ENCODE measurements at places on chromosomes 12 and 14.

GRCh38 chr14:75961662-75962061 is 20.1 kb downstream of the TGFB3 start:
- DNase-seq = no peak

GRCh38 chr12:3672113-3672509 is 80.8 kb downstream of the CRACR2A start:
- DNase-seq = no peak

GRCh38 chr12:102848832-102849231 is 68.2 kb downstream of the PAH start:
- DNase-seq = no peak

GRCh38 chr14:94685166-94685581 is 73.0 kb downstream of the SERPINA3 start:
- no peak for DNase-seq

- no peak for DNase-seq
These were observed 35.0 kb downstream of the KITLG start for GRCh38 chr12:88544991-88545980.

DNA sequence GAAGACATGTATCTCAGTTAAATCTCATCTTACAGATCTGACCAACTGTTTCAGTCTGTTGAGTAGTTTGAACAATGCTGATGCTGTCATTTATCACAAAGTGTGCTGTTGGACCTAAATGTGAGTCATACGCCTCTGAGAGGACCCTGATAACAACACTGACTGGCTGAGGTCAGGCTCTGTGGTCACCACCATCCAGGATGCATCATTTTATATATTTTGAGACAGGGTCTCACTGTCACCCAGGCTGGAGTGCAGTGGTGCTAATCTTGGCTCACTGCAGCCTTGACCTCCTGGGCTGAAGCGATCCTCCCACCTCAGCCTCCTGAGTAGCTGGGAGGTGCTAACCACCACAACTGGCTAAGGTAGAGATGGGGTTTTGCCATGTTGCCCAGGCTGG is 181.0 kb upstream of the RGS6 start:
- DNase-seq = no peak

- DNase-seq = no peak
These were observed 169.9 kb downstream of the DPF3 start for GRCh38 chr14:72723858-72724530.

GRCh38 chr14:40393143-40393542 is 960.9 kb upstream of the FBXO33 start:
- DNase-seq = no peak

- no peak for DNase-seq
These were observed 44.6 kb downstream of the CCDC85C start for GRCh38 chr14:99559286-99559990.

GRCh38 chr12:68020699-68021098 is 31.5 kb downstream of the IFNG-AS1 start:
- no peak for DNase-seq

DNA sequence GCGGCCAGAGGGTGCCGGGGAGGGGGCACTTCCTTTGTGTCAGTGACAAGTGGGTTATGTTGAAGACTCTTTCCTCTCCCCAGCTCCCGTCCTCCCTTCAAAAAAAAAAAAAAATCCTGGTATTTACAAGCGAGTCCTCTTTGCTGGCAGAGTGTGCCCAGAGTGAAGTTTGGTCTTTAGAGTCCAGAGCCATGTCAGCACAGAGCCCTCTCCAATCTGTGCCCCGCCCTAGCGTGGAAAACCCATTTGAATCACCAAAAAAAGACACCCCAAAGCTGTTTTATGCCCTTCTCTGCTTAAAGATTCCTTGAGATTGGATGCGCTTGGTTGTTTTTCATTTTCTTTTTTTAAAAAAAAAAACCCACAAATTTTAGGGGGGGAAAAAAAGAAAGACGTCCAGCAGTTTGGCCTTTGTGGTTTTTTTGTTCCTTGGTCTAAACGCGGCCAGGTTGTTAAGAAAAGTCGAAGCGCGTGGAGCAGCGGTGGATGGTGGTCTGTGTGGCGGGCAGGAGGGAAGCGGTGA is 3.3 kb downstream of the NKX2-1 start:
- DNase-seq = no peak

- no peak for DNase-seq
These were observed 2.7 kb downstream of the CD163L1 start for GRCh38 chr12:7441216-7441615.

GRCh38 chr14:61620130-61620946 is 75.0 kb upstream of the HIF1A start:
- DNase-seq = no peak

GRCh38 chr12:69900720-69901131 is 75.7 kb downstream of the MYRFL start:
- DNase-seq = peak; percentile 34

- no peak for DNase-seq
These were observed 57.9 kb downstream of the E2F7 start for GRCh38 chr12:77007476-77007875.

GRCh38 chr14:21077672-21078071 is 7.6 kb downstream of the ARHGEF40 start:
- DNase-seq = no peak

DNA sequence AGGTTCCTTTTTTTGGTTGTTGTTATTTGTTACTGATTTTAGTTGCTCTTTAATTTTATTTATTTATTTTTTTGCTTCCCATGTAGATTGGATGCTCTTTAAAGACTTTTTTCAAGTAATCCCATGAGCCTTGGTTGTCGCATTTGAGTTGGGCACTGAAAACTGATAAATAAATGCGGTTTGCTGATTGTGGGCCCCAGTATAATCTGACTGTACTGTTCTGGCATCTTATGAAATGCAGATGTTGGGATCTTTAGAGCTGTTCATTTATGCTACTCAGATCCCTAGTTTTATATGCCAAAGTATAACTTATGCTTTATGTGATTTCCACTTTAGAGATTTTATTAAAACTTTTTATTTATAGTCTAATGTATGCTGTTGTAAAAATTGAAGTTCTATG is 33.3 kb downstream of the WNK1 start:
- no peak for DNase-seq

All from HL-60 (cell line).